ENCODE measurements at places on chromosomes 7 and 10.

DNA sequence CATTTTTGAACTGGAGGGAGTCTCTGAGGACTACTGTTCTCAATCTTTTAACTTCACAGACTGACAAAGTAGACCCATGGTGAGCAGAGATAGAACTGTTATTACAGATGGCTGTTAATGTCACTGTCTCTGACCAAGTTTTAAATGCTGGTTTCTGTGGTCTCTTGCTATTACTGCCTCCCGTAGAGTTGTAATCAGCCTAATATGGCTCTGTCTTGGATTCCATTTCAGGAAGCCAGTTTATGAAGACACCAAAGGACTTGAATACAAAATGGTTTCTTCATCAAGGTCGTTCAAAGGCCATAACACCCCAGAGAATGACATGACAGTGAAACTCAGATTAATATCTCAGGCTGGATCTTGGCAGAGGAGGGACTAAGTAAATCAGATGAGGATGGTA lies 3.9 kb downstream of the SFRP4 start:
- no peak for DNase-seq

DNA sequence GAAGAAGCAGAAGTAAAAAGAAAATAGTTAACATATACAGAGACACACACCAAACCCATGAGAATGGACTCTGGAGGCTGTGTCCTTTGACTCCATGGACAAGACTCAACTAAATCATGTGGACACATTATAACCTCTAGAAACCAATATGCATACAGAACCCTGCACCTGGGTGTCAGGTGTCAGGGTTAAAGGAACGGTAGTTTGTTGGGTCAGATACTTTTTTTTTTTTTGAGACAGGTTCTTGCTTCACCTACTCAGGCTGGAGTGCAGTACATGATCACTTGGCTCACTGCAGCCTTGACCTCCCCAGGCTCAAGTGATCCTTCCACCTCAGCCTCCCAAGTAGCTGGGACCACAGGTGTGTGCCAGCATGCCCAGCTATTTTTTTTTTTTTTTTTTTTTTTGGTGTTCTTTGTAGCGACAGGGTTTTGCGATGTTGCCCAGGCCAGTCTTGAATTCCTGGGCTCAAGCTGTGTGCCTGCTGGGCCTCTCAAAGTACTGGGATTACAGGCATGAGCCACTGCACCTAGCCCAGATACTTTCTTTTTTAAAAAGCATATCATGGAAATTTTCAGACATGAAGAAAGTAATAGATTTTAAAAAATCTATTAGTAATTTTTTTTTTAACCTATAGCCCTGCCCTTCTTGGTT lies 31.3 kb downstream of the GALNT11 start:
- DNase-seq: no peak

DNA sequence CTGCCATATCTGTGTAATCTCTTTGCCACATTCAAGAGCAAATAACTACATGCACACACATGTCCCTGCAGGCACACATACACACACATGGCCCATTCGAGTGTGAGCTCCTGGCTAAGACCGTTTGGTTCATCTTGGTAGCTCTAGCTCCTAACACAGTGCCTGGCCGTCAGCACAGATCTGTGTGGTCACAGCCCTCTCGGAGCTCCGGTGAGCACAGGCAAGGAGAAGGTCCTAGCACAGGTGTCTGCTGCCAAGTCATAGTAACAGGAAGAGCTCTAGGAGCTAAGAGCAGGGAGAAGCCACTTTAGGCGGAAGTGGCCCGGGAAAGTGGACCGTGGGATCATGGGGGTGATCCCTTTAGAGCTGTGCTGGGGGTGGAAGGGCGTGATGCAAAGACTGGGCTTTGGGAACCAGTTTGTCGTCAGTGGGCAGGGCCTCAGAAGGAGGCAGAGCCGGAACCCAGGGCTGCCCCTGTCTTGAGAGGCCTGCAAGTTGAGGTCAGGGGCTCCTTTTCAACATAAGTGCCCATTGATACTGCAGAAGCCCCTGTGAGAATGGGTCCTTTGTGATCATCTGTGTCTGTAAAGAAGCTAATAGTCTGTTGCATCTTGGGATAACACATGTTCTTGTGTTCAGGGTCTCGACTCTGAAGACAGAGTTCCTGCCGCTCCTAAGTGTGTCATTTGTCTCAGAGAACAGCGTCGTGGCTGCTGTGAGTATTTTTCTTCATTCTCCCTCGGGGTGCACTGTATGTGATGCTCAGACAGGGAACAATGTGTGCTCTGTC lies 16.6 kb upstream of the ARPC1B start:
- DNase-seq: no peak

GRCh38 chr10:58177362-58177947 lies 90.2 kb downstream of the IPMK start:
- peak; percentile 42 for DNase-seq

- DNase-seq: no peak
Measured at GRCh38 chr10:64529003-64529350, 1007.8 kb downstream of the REEP3 start.

DNA sequence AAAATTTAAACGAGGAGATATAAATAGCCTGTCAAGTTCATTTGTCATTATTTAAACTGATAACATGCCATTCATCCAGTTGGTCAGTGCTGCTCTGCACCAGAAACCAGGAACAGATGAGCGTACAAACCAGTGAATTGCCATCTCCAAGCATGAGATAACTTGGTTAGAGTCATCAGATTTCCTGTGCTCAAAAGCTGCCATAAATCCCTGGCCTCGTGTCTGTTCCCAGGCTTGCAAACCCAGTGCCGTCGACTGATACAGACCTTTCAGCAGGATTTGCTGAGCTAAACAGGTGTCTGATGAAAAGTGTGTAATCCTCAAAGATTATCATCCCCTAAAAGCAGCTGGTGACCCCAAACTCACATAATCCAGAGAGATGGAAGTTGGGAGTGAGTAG lies 96.0 kb upstream of the SAMD8 start:
- DNase-seq: no peak

- DNase-seq: no peak
Measured at GRCh38 chr10:71368643-71369042, 28.1 kb upstream of the CDH23 start.

DNA sequence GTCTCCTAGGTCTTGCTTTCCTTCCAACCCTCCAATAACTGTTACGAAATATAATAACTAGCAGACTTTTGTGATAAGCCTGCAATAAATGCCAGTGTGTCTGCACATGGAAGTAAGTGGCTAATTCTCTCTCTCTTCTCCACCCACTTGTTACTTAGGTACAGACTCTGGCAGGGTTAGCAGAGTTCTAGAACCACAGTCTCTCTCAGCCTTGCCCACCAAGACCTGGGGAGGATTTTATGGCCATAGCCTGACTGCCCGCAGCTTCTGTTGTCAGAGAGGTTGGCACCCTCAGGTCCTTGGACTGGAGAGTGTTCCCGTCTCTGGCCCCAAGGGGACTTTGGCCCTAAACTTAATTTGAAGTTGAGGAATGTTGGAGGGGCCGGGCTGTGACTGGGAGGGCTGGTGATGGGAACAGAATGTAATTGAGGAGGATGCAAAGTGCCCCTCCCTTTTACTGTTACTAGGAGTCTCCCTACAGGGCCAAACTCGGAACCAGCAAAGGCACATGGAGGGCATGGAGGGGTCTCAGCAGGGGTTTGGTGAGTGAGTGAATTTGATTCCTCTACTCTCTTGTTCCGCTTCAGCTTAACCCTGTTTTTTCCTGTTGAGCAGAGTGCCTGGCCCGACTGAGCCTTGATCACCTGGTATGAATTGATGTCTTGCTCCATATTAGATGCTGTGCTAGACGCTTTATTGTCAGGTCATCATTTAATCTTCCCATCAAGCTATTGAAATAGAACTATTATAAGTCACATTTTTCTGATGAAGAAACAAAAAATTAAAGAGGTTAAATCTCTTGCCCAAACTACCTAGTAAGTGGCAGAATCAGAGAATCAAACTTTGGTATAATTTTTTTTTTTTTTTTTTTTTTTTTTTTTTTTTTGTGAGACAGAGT lies 37.0 kb upstream of the LCOR start:
- DNase-seq: no peak

GRCh38 chr10:132560241-132560731 lies 22.7 kb downstream of the INPP5A start:
- DNase-seq: no peak

DNA sequence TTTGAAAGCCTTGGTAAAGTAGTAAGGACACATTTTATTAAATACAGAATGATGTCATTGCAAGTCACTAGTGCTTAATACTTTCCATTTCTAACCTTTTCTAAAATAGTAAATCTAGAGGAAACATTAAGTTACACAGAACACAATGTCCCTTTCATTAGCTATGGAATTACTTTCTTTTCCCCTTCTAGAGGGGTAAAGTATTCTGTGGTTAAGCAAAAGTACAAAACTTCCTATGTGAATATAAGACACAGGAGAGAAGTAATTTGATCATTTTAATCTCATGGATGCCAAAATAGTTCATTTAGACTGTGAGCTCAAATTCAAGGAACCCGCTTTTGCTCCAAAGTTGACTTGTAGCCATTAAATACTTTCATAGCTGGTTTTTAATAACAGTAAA lies 49.8 kb downstream of the SEMA3E start:
- no peak for DNase-seq

DNA sequence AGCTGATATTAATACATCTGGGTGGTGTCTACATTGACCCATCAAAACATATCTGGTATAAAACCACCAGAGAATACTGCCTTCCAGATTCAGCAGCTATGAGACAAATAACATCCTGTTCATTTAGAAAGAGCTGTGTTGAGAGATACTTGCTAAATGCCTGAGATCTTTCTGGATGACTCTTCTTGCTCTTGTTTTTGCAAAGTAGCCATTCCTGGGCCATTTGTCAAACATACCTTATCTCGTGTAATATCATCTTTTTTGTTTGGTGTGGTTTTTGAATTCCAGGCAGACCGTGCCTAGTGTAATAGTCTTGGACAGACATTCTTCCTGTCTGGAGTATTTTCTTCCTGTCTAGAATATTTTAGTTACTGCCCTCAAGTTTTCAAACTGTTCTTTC lies 74.7 kb upstream of the PRR15 start:
- no peak for DNase-seq

DNA sequence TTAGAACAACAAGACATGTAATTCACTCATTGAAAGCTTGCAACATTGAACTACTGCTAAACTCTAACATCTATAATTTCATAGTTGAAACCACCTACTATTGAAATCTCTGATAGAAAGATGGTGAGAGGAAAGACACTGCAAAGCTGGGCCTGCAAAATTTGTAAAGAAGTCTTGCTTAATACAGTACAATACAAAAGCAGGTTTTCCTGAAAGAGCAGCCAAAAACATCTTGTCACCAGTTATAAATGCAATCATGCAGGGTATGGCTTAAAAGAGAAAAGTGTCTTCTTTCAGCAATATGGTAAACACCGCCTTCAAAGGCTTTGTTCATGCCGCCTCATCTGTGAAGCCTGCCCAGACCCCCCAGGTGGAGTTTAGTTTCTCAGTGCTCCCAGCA lies 109.2 kb downstream of the ANK3 start:
- no peak for DNase-seq

DNA sequence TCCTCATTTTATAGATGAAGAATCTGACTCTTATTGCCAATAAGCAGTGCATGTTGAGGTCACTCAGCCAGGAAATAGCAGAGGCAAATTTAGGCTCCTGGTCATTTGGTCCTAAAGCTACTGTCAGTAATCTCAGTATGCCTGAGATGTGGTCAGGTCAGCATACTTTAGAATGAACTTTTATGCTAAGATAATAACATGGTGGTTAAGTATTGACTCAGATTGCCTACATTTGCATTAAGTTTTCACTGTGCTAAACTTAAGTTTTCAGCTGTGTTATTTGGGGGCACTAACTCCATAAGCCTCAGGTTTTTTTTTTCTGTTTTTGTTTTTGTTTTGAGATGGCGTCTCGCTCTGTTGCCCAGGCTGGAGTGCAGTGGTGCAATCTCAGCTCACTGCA lies 35.9 kb upstream of the CCSER2 start:
- no peak for DNase-seq

DNA sequence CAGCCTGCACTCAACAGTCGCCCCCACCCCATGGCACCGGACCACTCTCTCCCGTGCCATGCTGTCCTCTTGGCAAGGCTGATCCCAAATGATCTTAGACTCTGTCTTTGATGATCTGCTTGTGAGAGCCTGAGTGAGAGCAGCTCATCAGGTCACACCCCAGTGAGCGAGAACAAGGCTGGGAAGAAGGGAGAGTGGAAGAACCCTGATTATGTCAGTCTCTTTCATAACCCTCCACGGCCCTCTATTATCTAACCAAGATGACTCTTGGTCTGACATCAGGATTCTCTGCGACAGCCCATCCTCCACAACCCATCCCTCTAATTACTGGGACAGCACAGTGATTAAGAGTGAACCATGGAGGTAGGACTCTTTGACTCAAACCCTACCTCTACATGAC lies 53.1 kb upstream of the C7orf33 start:
- no peak for DNase-seq

- no peak for DNase-seq
Measured at GRCh38 chr10:44295644-44296241, 89.2 kb downstream of the CXCL12 start.

GRCh38 chr7:111477462-111478225 lies 84.6 kb downstream of the IMMP2L start:
- DNase-seq: no peak

DNA sequence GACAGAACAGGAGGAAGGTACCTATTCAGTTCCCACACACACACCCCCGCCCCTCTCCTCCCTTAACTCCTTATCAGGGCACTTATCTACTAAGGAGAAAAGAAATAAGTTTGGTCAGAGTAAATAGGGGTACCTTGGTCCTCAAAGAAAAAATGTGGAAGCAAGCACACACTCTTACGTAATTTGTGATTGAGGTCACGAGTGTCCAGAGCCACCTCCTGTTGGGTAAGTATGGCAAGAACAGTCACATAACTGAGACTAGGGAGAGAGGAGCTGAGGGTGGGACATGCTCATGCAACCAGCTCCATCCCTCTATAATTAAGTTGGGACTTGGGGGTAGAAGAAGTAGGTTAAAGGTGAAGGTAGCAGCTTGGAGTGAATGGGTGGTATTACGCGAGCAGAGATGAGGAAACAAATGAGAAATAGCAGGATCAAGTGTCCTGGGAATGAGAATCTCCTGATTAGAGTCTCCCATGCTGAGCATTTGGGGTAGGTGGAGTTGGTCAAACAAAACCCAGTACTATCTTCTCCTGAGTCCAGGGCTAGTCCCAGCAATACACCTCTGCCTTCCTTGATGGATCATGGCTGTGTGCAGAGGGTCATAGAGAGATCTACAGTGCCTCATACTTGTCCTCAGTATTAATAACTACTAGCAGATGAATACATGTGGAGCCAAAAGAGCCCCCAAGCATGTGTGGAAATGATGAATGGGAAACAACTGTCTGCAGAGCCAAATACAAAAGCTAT lies 77.1 kb downstream of the GSAP start:
- DNase-seq: no peak

DNA sequence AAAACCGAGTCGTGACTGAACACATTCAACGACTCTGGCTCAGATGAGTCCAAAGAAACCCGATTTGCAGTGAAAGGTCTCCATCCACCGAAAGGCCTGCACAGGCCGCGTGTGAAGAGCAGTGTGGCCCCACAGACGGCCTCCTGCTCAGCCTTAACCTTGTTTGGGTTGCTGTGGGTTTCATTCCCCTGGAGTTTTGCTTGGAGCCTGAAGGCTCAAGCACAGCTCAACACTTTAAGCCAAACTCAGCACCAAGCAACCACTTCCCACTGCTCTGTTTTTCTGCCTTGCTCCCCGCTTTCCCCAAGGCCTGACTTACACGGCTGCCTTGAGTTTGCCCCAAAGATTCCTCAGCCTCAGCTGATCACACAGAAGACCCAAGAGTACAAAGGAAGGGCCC lies 398.2 kb upstream of the NFE2L3 start:
- DNase-seq: no peak

All from NCI-H748 treated with DMSO at 0.1 percent for 48 hours (cell line).